ENCODE measurements at places on chromosomes 4 and X.

GRCh38 chr4:57550198-57550597, 440.0 kb upstream of the IGFBP7 start:
- DNase-seq = no peak

- DNase-seq = no peak
Observed at GRCh38 chr4:164027805-164028204, 533.3 kb downstream of the TMA16 start.

GRCh38 chr4:140790765-140791164, 34.6 kb upstream of the TBC1D9 start:
- no peak for DNase-seq

- peak; percentile 3 for DNase-seq
Observed at GRCh38 chr4:89158884-89159503, 47.7 kb downstream of the TIGD2 start.

GRCh38 chr4:149322203-149322602, 493.4 kb downstream of the IQCM start:
- DNase-seq = no peak

- DNase-seq = no peak
Observed at GRCh38 chr4:150859453-150859852, 155.6 kb downstream of the LRBA start.

DNA sequence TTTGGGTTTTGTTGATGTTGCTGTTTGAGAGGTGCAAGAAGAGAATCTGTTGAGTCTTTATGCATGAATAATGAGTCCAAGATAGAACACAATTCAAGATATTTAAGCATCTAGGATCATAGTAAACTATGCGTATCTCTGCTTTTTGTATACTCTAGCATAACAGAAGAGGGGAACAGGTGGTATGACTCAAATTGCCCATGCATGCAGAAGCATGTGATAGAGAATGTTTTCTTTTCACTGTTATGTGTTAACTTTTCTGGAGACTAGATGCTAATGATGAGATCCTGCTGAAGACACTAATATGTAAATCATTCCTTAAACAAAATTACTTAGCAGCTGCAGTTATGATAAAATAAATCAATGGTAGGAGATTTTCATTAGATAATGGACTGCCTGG, 165.3 kb upstream of the FTHL17 start:
- no peak for DNase-seq

DNA sequence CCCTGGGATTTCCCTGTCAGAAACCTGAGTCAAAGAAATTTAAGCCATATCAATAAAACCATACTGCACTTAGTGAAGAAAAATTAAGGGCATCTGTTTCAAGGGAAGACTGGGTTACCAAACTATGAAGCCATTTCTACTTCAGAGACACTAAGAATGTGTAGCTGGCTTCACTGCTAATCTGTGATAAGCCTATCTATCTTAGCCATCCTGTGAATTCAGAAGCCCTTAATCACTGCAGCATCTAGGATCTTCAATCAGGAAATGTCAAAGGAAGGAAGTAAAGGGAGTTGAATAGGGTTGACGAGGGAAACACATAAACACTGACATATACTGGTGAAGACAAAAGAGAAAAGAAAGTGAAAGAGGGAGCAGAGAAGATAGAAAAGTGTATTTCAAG, 777.6 kb upstream of the DIAPH2 start:
- DNase-seq = no peak

- DNase-seq = no peak
Observed at GRCh38 chr4:97500423-97500822, 642.9 kb downstream of the STPG2 start.

DNA sequence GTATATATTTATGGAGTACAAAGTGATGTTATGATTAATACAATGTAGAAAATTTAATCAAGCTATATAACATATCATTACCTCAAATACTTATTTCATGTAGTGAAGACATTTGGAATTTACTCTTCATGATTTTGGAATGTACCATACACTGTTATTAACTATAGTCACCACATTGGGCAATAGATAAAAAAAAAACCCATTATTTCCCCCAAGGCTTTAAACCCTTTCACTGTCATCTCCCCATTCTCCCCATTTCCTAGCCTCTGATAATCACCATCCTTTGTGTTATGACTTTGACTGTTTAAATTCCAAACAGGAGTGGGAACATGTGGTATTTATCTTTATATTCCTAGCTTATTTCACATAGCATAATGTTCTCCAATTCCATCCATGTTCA, 2189.1 kb upstream of the AGA start:
- DNase-seq = no peak

- no peak for DNase-seq
Observed at GRCh38 chrX:46554942-46555341, 9.7 kb upstream of the ZNF674 start.

DNA sequence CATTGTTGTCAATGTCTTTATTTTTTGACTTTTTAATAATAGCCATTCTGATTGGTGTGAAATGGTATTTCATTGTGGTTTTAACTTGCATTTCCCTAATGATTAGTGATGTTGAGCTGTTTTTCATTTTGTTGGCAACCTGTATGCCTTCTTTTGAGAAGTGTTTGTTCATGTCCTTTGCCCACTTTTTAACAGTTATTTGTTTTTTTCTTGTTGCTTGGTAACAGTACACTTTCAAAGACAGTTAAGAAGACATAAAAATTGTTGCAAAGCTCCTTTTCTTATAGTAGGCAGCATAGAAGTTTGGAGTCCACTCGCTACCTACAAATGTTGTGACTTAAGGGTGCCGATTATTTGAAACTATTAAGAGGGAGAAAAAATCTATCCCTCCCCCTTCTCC, 48.7 kb upstream of the SLC7A11 start:
- no peak for DNase-seq

DNA sequence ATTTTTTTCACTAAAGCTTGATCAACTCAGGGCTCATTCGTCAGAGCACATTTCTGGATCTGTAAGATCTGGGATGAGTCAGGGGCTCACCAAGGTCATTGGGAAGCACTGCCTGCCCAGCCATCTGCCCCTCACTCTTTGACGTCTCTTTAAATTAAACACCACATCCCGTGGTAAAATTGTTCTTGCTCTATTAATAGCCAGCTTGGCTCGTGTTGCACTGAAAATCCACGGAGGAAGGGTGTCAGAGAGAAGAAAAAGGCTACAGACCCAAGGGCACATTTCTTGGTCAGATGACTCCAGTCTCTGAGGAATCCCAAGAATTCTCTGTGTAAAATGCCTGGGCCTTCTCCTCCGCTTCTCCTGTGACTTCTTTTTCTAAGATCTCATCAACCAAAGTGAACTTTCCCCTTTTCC, 45.7 kb upstream of the GATB start:
- DNase-seq = no peak

DNA sequence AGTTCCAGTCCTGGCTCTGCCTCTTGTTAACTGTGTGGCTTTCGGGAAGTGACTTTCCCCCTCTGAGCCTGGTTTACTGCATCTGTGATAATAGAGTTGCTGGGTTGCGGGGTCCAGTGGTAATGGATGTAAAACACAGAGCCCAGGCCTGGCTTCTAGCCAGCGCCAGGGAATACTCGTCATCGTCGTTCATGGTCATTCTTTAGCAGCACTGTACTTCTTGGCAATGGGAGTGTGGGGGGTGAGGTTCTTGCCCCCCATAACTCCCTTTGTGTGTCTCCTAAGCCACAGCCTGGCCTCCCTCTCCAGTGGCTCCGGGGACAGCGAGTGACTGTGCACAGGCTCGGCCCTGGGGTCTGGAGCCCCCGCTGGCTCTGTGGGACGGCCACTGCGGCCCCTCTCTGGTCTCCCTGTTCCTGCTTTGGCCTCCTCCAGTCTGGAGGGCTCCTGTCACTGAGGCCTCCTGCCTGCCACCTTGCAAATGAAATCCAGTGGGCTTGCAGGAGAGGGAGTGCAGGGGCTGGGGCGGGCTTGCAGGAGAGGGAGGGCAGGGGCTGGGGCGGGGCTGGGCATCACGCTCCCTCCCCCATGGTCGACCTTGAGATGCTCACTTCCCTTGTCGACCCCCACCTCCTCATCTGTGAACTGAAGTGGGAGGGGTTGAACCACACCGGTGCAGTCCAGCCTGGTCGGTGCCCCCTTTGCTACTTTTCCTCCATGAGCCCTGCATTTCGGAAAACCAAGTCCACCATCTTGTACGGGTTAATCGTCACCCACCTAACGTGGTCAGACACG, 13.2 kb downstream of the PSAPL1 start:
- DNase-seq = no peak

DNA sequence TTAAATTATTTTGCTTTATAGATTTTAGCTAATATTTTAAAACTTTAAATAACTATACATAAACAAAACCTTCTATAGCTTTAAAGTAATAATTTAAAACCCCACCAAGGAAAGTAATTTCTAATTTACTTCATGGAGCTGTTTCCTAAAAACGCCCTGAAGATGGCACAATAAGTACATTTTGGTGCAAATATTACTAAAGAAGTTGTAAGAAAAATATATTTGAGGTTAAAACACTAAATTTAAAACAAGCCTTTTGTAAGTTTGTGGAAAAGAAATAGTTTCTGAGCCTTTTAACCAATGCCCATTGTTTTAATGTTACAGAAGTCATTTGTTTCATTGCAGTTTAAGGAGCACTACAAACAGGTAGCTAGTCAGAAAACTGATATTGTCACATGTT, 137.4 kb upstream of the AGA start:
- DNase-seq = no peak

DNA sequence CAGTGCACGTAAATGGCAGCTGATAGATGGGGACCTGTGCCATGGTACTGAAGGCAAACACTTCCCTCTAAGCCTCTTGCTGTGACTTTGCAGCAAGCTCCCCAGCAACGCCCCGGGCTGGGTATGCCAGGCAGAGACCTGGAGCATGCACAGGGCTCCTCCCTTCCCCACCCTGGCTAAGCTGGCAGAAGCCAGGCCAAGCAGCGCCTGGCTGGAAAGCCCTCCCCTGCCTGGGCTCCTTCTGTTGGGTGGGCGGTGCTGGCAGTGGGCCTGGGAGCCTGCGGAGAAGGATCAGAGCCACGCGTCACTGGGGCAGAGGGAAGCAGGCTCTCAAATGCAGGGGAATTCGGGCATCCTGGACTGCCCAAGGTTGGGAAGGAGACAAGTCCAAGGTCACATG, 3.6 kb downstream of the ATP2B3 start:
- no peak for DNase-seq

DNA sequence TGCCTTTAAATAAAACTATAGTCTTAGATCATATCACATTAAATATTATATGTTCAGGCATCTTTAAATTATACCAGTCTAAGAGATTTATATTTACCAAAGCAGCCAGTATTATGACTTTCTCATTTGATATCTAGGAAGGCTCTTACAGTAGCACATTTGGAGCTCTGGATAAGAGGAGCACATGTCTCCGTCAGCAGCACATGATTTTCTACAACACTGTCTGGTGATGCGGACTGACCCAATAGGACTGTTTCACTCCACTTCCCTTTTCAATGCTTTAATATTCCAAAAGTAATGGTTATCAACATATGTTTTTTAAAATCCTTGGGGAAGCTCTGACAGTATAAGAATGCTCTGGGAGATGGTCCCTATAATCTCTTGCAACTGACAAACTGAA, 61.5 kb downstream of the HAUS3 start:
- no peak for DNase-seq
